CD4-positive, alpha-beta T cell treated with Interleukin-17A for 4 hours (primary cell): ENCODE measurements at places on chromosomes 16 and 17.

DNA sequence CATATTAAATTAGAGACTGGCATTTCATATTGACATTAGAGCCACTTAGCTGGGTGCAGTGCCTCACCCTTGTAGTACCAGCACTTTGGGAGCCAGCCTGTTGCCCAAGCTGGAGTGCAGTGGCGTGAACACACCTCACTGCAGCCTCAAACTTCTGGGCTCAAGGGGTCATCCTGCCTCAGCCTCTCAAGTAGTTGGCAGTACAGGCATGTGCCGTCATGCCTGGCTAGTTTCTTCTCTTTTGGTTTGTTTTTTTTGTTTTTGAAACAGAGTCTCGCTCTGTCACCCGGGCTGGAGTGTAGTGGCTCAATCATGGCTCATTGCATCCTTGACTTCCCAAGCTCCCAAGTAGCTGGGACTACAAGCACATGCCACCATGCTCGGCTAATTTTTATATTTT, 8.7 kb downstream of the PPM1E start:
- no peak for DNase-seq

DNA sequence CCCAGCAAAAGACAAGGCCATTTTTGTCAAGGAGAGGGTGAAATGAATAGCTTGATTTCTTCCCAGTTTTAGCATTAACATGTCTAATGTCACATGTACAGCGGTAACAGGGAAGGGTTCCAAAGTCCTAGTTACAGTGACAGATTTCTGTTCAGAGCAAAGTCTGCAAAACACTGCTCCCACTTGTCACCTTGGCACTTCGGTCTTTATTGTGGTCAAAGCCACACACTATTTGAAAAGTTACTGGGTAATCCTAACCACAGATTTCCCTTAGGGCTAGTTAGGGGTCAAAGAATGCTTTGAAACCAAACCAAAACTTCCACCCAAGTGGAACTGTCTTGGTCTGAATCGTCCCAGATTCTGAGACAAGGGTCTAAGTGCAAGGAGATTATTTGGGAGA, 455.6 kb downstream of the HS3ST3B1 start:
- no peak for DNase-seq

DNA sequence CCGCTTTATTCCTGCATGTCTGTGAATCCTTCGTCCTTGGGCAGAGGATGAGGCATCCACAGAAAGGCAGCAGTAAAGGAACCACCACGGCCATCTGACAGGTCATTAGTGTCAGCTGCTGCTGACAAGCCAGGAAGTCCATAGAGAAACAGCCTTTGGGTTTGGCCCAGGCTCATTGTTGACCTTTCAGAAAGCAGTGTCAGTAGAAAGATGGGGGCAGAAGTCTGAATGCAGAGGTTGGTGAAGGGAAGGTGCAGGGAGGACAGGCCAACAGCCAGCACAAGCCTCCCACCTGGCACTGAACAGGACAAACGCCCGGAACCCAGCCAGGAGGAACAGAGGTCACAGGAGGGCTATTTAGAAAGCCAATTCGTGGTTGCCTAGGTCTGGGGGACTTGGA, 105.8 kb downstream of the VAT1L start:
- no peak for DNase-seq

DNA sequence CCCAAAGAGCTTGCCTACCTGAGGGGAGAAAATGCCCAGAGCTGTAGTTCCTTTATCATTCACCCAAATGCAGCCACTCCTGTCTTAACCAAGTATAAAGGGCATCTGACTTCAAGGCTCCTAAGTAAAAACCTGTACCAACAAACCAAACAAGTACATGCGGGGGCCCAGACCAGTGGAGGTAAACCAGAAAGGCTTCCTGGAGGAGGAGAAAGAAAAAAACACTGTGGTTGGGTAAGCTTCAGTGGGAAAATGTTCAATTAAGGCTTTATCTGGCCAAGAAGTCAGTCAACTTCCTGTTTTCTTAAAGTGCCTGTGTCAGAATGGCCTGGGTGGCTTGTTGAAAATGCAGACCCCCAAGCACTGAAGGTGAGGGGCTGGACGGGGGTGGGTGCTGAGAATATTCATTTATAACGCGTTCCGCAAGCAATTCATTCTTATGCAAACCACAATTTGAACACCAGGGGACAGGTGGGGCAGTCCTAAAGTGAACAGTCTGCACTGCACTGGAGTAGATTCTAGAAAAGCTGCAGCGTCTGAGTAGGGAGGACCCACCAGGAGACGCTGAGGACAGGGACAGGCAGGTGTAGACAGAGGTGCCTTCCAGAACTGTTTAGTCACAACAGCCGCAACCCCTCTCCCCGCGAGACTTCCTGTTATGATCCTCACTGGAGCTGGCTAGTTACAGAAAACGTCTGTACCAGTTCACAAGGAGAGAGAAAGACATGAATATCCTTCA, 467.1 kb downstream of the SOX9 start:
- peak; percentile 35 for DNase-seq

GRCh38 chr16:64292953-64293352, 828.9 kb downstream of the CDH11 start:
- no peak for DNase-seq

DNA sequence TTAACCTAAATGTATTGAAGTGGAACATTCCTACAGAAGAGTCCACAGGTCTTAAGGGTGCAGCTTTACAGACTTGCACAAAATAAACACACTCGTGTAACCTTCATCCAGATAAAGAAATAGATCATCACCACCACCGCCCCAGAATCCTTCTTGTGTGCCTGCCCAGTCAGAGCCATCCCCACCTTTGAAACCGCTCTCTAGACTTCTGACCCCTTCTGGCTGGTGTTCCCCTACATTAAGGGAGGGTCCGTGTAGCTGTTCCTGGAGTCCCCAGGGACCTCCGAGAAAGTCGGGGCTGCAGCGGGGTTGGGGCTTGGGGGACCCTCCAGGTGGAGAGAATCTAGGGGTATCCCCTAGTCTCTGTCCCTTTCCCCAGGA, 9.4 kb downstream of the TBX4 start:
- DNase-seq, result no peak

DNA sequence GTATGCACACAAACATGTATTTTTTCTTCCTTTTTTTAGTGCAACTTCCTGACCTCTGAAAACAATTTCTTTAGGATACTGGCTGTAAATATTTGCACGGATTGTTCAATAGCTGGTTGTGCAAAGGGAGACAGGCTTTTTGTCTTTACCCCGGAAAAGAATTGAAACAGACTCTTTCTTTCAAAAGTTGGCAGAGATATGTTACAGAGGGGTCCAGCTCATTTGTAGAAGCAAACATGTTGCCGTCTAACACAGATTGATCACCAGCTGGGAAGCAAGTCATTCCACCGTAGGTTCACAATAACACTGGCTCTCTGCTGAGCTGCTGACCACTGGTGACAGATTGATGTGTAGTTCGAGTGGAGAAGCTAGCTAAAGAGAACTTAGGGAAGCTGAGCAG, 130.9 kb downstream of the STX8 start:
- no peak for DNase-seq

- no peak for DNase-seq
These were observed 5.9 kb upstream of the CCDC154 start for GRCh38 chr16:1450218-1450617.

DNA sequence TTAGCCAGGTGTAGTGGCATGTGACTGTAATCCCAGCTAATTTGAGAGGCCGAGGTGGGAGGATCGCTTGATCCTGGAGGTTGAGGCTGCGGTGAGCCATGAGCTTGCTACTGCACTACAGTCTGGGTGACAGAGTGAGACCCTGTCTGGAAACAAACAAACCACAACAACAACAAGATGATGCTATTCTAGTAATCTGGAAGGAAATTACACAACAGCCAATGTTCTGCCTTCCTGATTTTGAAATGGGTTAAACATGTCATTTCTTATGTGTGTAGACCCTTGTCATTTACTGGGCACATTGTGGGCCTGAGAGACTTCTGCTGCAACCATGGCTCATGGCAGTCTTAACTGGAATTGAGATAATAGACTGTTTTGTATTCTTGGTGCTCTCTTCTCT, 5.9 kb downstream of the COQ7 start:
- no peak for DNase-seq

GRCh38 chr16:48067388-48067787, 88.4 kb downstream of the ABCC12 start:
- DNase-seq, result no peak

GRCh38 chr17:49687878-49688491, 10.1 kb upstream of the SPOP start:
- DNase-seq, result peak; percentile 45

DNA sequence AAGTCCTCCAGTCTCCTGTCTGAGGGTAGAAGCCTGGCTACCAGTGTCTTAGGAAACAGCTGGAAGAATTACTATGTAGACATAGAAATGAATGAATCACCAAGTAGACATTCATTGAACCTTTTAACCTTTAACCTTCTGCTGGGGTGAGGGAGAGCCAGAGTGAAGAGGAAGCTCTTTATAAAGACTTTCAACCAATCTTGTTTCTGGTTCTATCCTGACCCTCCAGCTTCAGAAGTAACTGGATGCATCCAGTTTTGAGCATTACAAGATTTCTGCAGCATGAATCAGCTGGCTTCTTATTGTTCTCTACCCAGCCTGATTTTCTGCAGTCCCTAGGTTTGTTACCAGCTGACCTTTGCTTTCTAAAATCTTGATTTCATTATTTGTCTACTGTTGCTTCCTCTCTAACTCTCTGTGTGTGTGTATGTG, 8.5 kb downstream of the TEKT1 start:
- no peak for DNase-seq

DNA sequence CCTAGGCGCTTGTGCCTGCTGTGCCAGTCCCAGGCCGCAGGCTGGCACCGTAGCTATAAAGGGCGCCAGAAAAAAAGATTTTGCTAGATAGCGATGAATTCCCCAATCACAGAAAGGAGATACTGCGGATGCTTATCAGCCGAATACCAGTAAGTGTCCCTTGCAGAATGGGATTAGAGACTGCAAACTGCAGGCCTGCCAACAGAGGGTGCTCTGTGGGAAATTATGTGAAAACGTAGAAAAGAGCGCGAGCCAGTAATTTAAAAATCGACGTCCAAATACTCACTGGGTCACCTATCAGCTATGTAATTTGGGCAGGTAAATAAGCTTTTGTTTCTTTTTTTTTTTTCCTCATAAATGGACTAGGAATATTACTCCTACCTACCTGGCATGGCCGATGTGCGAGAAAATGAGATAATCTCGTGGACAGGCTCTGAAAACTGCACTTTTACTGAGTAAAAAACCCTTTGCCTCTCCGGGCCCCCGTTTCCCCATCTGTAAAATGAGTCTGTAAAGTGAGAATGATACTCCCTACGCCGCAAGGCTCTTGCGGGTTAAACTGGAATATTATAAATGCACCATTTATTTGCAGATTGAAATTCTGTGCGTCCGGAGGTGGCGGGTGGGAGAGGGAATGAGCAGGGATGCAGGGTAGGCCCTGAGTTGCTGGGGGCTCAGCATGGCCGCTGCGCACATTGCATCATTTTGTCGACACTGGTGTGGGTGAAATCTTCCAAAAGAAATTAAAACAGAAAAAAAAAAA, 1.2 kb upstream of the COG1 start:
- peak; percentile 80 for DNase-seq

- DNase-seq, result no peak
These were observed 12.0 kb downstream of the EEF2K start for GRCh38 chr16:22217890-22218730.

- DNase-seq, result no peak
These were observed 13.0 kb upstream of the ABCA5 start for GRCh38 chr17:69339937-69340336.

GRCh38 chr16:69193855-69194254, 6.9 kb downstream of the SNTB2 start:
- DNase-seq, result no peak

- DNase-seq, result no peak
These were observed 90.8 kb downstream of the DYNLRB2 start for GRCh38 chr16:80631581-80631980.

DNA sequence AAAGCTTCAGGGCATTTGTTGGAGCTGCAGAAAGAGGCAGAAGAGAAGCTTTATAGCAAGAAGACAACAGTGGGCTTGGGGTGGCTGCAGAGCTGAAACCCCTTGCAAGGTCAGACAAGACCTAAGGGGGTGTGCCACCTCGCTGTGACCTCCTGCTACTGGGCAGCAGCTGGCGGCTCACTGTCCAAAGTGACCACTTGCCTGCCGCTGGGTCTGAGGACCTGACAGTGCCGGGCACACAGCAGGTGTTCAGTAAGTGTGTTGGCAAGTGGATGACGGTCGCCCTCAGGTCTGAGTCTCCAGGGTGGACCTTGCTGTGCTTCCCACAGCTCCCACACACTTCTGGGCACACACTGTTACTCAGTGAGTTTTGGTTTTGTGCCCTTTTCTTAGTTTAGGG, 336.5 kb downstream of the C16orf95 start:
- no peak for DNase-seq

- DNase-seq, result peak; percentile 29
These were observed 11.8 kb downstream of the SLC9A5 start for GRCh38 chr16:67260426-67261063.

DNA sequence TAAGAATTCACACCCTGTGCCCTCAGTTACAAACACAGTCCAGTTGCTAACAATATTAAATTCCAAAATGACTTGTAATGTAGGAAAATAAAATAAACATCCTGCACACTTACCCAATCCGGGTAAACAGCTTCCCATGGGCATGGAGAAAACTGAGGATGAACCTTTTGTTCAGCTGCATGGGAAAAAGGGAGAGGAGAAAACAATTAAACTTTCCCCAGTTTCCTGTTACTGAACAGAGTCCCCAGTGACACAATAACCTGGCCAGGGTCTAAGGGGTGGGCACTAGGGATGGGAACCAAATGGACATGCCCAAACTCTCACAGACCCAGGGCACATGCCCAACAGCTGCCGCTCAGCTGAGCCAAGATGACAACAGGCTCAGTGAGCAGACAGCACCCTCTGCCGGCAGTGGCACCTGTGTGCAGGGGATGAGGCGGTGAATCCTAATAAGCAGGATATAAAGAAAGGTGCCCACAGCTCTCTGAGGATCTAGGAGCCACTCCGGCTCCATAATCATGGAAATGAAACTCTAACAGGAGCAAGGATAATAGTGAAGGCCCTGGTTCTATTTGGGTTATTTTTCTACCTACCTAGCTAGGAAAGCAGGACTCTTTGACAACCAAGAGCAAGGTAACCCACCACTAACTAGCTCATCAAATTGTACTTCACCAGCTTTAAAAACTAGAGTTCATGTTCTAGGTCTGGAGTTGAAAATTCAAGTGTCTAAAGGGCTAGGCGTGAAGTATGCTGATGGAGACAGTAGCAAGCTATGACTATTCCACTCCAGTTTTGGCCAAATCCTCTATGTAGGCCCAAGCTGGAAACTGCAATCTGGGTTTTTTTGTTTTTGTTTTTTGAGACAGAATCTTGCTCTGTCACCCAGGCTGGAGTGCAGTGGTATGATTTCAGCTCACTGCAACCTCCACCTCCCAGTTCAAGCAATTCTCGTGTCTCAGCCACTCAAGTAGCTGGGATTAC, 58.8 kb downstream of the SMG6 start:
- DNase-seq, result peak; percentile 91

- DNase-seq, result no peak
These were observed 152.6 kb downstream of the PRKCA start for GRCh38 chr17:66455060-66455459.

GRCh38 chr17:60087882-60088669, 9.4 kb upstream of the HEATR6 start:
- DNase-seq, result no peak

DNA sequence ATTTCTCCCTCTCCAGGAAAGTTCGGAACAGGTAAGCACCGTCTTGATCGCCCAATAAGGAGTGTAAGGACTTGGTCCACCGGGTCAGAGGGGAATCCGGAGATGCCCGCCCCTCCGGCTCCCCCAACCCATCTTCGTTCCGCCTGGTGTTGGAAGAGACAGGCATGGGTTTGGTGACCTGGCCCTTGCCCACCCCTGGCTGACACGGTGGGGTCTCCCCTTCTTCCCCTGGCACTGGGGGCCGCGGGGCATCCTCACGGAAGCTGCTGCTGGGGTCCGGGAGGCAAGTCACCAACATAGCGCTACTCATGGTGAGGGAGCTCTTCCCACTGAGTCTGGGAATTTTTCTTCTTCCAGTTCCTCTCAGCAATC, 3.2 kb downstream of the AXIN2 start:
- DNase-seq, result no peak
